ENCODE measurements at places on chromosomes 6 and 20.

DNA sequence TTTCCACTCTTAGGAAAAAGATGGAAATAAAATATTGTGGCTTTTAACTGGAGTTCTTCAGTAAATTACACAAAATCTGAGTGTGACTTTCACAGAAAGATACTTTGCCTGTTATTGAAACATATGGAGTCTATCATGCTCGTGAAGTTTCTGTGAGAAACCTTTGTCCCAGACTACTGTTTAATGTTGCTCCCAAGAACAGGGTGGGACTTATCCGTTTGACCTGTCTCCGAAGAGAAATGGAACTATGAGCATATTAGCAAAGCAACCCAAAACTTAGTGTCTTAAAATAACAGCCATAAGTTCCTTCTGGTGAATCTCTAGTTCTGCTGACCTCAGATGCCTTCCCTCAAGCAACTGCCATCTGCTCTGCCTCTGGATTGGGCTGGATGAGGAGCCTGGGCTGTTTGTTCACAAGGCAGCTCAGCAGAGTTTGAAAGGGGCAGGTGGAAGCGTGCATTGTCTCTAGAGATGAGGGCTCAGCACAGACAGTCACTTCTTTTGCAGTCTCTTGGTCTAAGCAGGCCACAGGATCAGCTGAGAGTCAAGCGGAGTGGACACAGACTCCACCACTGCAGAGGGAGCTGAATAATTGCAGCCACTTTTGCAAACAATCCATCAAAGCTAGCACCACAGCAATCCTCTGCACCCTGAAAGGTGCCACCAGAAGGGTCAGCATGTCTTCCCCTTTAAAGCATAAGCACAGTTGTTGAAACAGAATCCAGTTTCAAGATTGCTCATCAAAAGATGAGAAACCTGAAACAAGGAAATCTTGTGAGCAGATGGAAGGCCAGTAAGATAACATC, 52.8 kb downstream of the MYB start:
- no peak for DNase-seq

- no peak for DNase-seq
These were observed 3.2 kb downstream of the NFYA start for GRCh38 chr6:41075651-41076626.

GRCh38 chr6:168574699-168575195, 133.8 kb downstream of the SMOC2 start:
- no peak for DNase-seq

DNA sequence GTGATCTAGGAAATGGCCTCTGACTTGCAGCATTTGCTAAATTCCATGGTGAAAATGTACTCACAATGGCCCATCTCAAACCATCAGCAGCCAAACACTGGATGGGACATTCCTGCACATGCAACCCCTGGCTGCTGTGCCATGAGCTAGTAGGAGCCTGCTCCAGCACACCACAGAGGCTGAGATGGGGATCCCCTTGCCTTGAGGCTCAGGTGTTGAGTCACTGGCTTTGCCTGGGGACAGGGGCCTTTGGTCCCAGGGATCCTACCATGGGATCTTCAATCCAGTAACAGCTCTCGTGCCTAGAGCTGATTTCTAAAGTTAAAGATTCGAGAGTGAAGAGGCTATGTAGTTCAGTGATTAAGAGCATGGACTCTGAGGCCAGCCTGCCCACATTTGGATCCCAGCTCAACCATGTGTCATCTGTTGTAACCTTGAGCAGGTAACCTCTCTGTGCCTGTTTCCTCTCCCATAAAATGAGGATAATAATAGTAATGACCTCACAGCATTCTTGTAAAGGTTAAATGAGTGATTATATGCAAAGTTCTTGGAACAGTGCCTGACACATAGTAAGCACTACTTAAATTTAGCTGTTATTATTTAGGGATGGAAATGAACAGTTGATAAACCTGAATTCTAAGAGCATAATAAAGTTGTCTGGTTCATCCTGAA, 16.4 kb downstream of the FOXQ1 start:
- no peak for DNase-seq

- DNase-seq = peak; percentile 23
These were observed 644 bp downstream of the RBL1 start for GRCh38 chr20:37095108-37095598.

DNA sequence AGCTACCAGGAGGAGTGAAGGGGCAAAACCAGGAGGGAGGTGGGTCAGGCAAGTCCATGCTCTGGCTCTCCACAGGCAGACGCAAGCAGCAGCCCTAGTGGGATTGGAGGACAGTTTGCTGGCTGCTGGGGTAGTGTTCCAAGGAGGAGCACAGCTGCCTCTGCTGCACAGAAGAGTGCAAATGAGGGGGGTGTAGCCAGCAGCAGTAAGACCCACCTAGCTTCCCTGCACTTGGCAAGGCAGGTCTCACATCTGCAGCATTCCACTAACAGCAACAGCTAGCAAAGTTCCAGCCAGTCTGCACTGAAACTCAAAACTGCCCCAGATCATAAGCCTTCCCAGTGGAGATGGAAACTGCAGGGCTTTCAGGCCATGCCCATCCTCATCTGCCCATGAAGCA, 405.0 kb downstream of the UTRN start:
- no peak for DNase-seq

DNA sequence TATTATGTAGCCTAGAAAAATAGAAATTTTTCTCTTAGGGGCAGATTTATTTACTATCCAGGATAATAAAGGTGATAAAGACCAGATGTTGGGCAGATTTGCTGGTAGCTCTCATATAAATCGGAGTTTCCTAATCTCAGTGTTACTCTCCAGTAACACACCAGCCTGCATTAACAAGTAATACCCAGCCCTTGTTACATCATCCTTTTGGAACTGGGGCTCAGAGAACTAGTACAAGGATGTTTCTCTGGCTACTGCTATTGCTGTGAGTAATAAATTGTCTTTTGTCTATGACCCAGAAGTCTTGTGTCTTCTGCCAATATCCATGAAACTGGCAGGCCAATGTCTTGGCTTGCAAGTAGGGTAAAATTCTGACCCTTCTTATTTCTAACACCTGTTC, 16.8 kb downstream of the TPD52L1 start:
- DNase-seq = no peak

DNA sequence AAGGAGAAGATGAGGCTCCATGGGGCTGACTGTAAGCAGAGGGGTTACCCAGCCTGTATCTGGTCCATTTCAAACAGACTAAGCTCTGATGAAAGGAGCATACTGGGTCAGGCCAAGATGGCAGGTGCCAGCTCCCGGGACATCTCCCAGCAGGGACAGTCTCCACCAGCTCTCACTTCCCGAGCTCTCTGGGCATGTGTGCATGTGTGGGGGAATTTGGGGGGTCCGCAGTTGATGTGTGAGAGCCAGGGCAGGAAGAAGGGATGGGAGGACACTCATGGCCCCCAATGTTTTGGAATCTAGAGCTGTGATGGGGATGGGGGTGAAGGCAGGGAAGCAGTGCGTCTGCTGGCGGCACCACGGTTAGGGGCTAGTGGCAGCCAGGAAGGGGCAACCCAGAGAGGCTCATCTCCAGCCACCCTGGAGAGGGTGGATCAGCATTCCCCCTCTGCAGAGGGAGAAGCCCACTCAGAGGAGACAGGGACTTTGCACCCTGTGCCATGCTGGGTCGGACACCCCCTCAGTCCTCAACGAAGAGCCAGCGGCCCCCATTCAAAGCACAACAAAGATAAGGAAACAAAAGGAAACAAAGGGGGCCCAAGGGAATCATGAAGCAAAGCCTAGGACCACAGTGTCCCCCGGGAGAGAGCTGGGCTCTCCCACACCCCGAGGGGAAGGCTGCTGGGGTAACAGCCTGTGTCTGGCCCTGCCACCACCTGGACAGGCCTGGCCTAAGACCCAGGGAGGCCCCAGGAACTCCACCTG, 52.4 kb downstream of the DSTN start:
- DNase-seq = no peak

DNA sequence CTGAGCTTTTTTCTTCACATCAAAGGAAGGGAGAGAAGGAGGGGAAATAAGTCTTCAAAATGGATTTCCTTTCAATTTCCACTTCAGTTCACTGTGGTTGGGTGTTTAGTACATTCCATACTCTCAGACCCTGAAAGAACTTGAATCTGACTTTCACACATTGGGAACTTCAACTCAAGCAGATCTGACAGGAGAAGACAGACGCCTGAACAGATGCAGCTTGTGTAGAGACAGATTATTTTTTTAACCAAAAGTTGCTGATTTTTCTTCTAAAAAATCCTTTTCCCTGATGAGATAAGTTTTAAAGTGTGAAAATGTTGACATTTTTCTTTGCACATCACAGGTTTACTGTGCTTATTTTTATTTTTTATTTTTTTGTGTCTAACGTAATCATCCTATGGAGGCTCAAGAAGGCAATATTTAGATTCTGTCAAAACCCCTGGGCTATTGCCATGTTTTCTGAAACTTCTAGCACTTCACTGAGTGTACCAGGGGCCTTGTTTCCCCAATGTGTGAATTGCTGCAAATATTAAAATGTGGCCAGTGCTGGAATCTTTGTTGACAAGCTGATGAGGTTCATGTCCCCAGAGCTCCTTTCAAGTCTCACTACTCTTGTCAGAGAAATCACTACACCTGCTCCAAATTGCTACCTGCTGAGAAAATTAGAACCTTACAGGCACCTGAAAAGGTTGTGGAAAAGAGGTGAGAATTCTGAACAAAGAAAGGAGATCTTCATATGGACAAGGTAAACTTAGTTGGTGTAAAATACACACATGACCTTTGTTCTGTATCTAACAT, 214.8 kb upstream of the BTBD3 start:
- no peak for DNase-seq

DNA sequence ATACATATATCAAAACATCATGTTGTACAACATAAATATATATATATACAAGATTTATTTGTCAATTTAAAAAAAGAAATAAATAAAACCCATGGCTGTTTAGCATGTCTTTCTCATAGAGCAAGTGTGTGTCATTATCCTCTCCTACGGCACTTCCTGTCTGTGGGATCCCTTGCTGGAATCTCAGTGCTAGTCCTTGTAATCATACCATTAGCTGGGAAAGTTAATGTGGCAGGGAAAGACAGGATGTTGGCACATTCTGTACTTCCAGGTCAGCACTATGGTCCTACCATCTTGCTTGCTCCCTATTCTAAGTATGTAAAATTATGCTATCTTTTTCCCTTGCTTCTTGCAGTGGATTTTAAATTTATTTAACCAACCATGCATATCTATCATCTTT, 9.5 kb upstream of the SLC17A3 start:
- no peak for DNase-seq

DNA sequence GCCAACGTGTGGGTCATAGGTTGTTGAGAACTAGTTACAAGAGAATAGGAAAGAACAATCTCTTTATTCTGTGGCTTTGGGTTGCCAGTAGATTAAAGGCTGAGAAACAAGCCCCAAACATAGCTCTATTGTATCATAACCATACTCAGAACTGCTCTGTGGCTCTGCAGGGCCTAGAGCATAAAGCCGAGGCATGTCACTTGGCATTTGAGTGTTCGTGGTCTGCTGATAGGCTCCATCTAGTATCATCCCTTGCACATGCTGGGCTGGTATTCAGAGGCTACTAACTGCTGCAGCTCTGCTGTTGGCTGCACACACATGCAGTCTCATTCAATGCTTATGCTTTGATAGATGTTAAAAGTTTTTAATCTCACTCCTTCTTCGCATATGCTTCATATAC, 157.9 kb downstream of the OGFRL1 start:
- DNase-seq = no peak

DNA sequence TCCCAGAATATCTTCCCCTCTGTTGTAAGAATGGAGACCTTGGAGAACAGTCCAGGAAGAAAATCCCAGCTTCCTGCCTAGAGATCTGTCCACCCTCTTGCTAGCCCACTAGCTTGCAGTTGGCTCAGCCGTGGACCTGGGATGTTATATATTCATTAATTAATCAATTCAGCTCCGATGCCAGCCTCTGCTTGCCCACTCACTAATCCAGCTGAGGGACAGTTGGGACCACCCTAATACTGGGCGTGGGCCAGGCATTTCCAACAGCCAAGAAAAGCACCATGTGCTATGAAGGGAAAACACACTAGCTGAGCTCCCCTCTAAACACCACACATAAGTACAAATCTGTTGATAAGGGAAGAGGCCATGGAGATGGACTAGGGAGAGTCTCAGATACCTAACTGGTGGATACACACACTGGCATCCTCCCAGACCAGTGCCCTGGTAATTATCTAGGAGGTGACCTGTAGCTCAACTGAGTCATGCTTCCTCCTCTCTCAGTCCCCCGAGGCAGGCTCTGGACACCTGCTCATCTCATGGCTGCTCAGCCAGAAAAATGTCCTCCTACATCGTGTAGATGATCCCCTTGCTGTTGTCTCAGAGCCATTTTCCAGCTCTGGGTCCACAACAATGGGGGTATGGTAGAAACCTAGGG, 78.9 kb downstream of the ANKRD60 start:
- DNase-seq = no peak

DNA sequence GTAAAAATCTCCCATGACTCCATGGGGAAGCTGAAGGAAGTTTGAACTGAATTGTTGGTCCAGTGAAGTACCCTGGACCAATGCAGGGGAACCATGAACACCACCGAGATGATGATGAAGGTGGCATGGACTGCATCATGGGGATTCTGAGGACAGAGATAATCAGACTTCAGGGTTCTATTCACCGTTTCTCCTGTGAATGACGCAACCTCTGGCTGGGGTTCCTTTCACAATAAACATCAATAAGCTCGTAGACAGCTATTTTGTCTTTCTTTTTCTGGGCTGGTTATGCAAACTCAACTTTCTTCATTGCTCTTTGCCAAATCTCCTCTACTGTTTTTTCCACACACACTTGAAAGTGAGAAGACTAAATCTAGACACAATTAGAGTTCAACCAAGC, 87.9 kb upstream of the NKX2-2 start:
- DNase-seq = no peak

DNA sequence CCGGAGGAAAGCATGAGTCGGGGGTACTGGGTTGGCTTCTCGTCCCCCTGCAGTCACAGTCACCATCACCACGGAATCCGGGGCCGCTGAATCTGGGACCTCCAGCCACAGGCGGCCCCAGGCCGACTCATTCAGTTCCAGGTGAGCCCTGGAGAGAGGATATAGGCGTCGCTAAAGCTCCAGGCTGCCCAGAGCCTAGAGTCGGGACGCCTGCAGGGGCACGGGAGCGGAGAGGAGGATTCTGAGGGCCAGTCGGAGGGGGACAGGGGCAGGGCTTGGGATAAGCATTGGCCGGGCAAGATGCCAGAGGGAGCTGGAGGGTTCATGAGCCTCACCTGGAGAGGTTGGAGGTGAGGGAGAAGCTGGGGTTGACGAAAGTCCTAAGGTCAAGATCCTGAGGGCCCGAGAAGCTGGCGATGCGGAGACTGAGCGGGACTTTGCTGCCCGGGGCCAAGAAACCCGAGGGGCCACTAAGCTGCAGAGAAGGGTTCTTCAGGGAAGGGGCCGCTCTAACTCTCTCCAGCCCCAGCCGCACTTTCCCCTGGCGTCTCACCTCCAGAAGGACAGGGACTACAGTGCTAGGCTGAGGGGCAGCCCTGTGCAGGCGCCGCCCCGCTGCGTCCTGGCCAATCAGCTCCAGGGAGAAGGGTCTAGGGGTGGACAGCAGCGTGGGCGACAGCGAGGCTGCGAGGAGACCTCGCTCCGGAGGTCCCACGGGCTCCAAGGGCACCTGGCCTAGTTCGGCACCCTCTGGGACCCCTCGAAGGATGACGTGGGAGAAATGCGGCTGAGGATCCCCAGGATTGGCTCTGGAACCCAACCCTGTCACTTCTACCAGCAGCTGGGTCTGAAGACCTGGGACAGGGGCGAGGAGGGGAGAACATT, 3.7 kb downstream of the SAPCD1 start:
- DNase-seq = no peak

- no peak for DNase-seq
These were observed 6.2 kb downstream of the TRIM38 start for GRCh38 chr6:25968769-25969168.
